ENCODE measurements at places on chromosomes 7 and 10.
A peak's percentile ranks its signal among the peaks of the same experiment; 100 is the strongest.

DNA sequence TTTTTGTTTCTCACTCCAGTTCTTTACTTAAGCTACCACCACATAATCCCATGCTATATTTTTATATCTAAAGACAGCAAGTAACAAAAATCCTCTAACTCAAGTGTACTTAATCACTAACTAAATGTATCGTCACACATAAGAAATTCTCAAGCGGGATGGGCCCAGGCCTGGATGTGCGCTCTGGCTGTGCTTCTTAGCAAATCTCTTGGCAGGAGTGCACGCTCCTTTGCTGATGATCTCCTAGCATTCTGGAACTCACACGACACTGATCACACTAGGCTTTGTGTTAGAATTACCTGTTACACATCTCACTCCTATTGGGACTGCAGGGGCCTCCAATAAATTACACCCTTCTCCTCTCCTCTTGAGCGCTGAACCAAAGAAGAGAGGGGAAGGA, 46.7 kb upstream of the CALD1 start:
- DNase-seq = no peak

DNA sequence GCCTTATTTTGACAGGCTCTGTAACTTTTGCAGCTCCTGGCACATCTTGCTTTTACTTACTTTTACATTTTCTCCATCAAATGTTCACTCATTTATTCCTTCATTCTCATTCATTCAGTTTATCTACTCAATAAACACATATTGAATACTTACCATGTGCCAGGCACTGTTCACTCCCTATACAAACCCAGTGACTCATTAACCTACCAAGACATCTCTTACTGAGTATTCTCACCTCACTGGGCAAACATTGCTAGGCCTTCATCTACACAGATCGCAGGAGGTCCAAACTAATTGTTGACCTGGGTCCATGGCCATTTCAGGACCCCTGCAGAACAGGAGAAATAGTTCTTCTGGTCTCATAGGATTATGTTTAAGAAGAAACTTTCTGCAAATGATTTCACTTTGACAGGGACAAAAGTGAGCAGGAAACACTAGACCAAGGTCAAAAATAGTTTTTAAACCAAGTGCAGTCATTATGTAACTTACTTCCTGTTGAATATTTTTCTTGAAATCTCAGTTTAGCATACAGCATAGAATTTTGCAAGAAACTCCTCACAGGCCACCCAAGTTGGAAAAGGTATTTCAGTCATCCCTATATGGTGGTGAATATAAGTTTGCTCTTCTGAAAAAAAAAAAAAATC, 17.6 kb downstream of the SLC26A4 start:
- no peak for DNase-seq

DNA sequence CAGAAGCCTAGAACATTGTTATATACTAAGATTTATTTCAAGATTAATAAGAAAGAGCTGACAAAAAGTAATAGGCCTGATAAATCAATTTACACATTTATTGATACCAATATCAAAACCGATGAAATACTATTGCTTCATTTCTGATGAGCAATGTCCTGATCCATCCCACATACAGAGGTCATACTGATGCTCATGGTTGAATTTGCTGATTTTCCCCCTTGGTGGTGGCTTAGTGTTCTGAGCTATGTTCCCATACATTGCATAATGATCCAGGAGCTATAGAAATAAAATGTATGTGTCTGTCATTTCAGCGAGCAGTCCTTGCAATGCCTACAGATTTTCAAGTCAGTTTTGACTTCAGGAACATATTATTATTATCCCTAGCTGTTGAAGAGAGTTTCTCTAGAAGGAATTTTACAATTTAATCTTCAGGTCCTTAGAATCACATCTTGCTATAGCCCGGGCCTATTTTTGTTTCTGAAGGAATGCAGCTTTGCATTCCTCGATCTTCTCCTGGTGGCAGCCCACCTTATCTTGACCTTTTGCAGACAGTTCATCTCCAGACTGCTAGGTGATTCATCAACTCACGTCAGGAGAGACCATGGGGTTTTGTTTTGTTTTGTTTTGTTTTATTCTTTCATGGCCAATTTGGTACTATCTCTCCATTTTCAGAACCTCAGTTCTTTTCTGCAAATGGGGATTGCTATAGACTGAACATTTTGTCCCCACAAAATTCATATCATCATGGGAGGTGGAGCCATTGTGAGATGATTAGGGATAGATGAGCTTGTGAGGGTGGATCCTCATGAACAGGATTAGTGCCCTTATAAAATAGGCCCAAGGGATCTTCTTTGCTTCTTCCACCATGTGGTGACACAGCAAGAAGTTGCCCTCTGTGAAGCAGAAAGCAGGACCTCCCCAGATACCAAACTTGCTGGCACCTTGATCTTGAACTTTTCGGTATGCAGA, 465.6 kb upstream of the IGFBP3 start:
- DNase-seq = no peak

GRCh38 chr10:112753961-112754411, 196.1 kb upstream of the TCF7L2 start:
- DNase-seq = peak; percentile 48

- DNase-seq = no peak
Measured at GRCh38 chr7:156423876-156424275, 216.7 kb upstream of the RNF32 start.

- no peak for DNase-seq
Measured at GRCh38 chr7:75896803-75897327, 18.0 kb downstream of the RHBDD2 start.

GRCh38 chr7:32892521-32893206, 1.1 kb upstream of the KBTBD2 start:
- peak; percentile 78 for DNase-seq

GRCh38 chr7:77461246-77461645, 45.1 kb upstream of the GSAP start:
- no peak for DNase-seq

GRCh38 chr10:23326544-23327307, 17.9 kb downstream of the C10orf67 start:
- DNase-seq = no peak

Measured in suppressor macrophage treated with lipopolysaccharide for 4 hours (primary cell).